Activated T-helper 1 cell treated with Interleukin-2 at 50 U/mL for 16 hours (primary cell): ENCODE measurements at places on chromosomes 12 and 14.

DNA sequence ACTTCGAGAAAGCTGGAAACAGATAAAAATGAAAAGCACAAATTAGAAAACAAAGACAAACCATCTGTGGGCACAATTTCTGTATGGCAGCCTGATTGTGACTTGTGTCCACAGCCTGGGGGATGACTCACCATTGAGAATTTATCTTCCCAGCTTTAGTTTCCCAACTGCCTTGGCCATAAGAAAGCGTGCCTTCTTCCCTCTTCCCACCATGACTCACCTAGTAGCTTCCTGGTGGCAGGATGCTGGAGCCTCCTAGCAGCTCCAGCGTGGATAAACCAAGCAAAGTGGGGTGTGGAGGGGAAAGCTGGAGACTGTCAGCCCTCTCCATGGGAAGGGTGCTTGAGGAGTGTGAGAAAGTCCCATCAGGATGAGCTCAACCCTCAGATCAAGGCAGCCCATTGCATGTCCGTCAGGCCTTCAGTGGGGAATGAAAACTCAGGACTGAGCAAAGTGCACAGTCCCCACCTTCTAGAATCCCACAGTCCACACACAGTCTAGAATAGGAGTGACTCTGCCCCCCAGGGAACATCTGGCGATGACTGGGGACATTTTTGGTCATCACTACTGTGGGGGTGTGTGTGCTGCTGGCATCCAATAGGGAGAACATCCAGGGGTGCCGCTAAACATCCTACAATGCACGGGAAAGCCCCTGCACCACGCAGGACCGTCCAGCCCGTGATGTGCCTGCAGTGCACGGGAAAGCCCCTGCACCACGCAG lies 22.4 kb upstream of the SERPINA6 start:
- DNase-seq, result no peak

- DNase-seq, result no peak
Measured at GRCh38 chr12:91276509-91276908, 93.9 kb upstream of the DCN start.

DNA sequence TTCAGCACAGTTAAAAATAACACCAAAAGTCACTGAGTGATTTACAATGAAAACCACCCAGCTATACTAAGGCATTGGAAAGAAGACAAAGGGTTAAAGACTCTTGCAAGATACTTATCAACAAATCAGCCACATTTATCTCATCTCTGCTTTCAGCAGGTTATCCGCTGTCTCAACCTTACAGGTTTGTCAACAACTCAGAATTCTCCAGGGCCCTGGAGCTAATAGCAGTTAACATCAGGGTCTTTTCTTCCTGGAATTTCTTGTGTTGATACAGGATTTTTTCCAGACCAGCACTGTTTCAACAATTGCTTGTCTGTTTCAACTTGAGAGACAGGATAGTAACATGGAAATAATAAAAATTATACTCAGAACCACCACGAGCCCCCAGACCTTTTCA lies 3.5 kb downstream of the PKP2 start:
- no peak for DNase-seq

- no peak for DNase-seq
Measured at GRCh38 chr12:31220061-31220460, 105.9 kb downstream of the SINHCAF start.

DNA sequence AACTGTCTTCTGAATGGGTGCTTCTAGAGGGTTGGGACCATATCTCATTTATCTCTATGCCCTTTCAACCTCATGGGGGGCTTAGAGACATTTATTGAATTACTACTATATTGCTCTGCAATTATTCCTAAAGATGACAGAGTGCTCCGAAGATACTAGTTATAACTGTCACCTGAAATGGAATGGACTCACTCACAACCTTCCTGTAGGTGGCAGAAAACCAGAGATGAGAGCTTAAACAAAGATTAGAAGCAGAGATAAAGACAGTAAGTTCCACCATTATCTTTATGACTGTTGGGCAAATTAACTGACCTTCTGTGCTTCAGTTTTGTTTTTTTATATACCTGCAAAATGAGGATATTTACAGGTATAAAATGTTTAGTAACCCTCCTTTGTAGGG lies 31.5 kb upstream of the GTF2A1 start:
- no peak for DNase-seq

GRCh38 chr12:54374562-54375258 lies 9.8 kb downstream of the ZNF385A start:
- DNase-seq, result no peak
